Activated CD4-positive, alpha-beta memory T cell treated with anti-CD3 and anti-CD28 coated beads for 36 hours (primary cell): ENCODE measurements at places on chromosomes 13 and 19.
A peak's percentile ranks its signal among the peaks of the same experiment; 100 is the strongest.

- peaks cover 11% of the 10 kb centered on the region for H3K4me1 ChIP-seq
- DNase-seq, result no peak
- no peak overlapping the region for H3K27ac ChIP-seq
- no peak overlapping the region for H3K4me3 ChIP-seq
These were observed 276.4 kb downstream of the KCNRG start for GRCh38 chr13:50291611-50292010.

- DNase-seq, result no peak
- H3K27me3 ChIP-seq, result peaks cover 7% of the 10 kb centered on the region
- no peak overlapping the region for H3K27ac ChIP-seq
- H3K36me3 ChIP-seq, result no peaks in the 10 kb centered on the region
- no peak overlapping the region for H3K4me3 ChIP-seq
- H3K4me1 ChIP-seq, result no peaks in the 10 kb centered on the region
These were observed 250.0 kb downstream of the DNAJC15 start for GRCh38 chr13:43273362-43273761.

GRCh38 chr19:869245-870177 lies 10.0 kb downstream of the CFD start:
- no peak overlapping the region for H3K4me3 ChIP-seq
- no peak overlapping the region for H3K27ac ChIP-seq
- peaks cover 7% of the 10 kb centered on the region for H3K36me3 ChIP-seq
- peaks cover 9% of the 10 kb centered on the region for H3K4me1 ChIP-seq
- no peaks in the 10 kb centered on the region for H3K27me3 ChIP-seq
- no peak for DNase-seq

GRCh38 chr19:1836458-1837221 lies 11.6 kb downstream of the REXO1 start:
- peaks cover 2% of the 10 kb centered on the region for H3K36me3 ChIP-seq
- H3K4me3 ChIP-seq, result no peak overlapping the region
- no peak overlapping the region for H3K27ac ChIP-seq
- H3K4me1 ChIP-seq, result peaks cover 18% of the 10 kb centered on the region

DNA sequence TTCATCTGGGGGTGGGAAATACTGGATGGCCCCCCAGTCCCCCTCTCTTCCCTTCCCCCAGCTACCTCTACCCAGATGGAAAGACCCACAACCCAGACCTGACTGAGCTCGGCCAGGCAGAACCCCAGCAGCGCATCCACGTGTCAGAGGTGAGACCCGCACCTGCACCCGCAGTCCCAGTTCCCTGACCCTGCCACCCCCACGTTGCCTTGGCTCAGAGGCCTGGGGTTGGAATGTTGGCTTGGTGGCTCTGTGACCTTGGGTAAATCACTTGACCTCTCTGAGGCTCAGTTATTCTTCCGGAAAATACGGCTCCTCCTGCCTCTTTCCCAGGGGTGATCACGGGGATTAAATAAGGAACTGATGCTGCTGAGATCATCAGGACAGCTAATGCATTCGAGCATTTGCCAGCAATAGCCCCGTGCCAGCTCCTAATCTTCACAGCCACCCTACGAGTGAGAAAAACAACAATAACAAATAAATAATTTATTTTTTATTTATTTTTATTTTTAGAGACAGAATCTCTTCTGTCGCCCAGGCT lies 12.3 kb downstream of the CBLC start:
- DNase-seq, result no peak
- H3K4me1 ChIP-seq, result no peaks in the 10 kb centered on the region
- no peaks in the 10 kb centered on the region for H3K27me3 ChIP-seq

DNA sequence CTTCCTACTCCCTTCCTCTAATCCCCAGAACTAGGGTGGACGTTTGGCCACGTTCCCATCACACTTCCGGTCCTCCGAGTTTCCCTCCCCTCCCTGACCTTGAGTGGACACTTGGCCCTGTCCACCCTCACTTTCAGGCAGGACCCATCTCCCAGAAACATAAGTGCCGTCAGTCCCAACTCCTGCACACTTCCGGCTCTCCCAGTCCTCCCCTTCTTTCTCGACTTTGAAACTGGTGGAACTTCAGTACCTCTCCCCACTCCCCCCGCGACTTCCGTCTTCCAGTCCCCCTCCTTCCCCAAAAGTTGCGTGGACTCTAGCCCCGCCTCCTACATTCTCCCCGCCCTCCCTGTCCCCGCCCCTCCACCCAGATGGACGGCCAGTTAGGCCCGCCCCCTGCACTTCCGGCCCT lies 278 bp upstream of the ZNF274 start:
- H3K27ac ChIP-seq, result peak overlapping the region; percentile 99
- H3K27me3 ChIP-seq, result no peaks in the 10 kb centered on the region
- H3K36me3 ChIP-seq, result peaks cover 69% of the 10 kb centered on the region
- H3K4me1 ChIP-seq, result peaks cover 16% of the 10 kb centered on the region

DNA sequence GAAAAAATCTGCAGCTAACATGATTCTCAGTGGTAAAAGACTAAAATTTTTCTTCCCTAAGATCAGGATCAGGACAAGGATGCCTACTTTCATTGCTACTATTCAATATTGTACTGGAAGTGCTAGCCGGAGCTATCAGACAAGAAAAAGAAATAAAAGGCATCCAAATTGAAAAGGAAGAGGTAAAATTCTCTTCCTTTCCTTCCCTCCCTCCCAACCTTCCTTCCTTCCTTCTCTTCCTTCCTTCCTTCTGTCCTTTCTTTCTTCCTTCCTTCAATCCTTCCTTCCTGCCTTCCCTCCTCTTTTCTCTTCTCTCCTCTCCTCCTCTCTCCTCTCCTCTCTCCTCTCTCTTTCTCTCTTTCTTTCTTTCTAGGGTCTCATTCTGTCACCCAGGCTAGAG lies 26.7 kb upstream of the LRP3 start:
- H3K4me1 ChIP-seq, result peaks cover 1% of the 10 kb centered on the region
- no peak overlapping the region for H3K27ac ChIP-seq
- no peak overlapping the region for H3K4me3 ChIP-seq

- DNase-seq, result no peak
- no peaks in the 10 kb centered on the region for H3K4me1 ChIP-seq
- no peaks in the 10 kb centered on the region for H3K36me3 ChIP-seq
- H3K27me3 ChIP-seq, result no peaks in the 10 kb centered on the region
- no peak overlapping the region for H3K4me3 ChIP-seq
These were observed 1639.9 kb downstream of the EFNB2 start for GRCh38 chr13:104895521-104895920.

- peaks cover 7% of the 10 kb centered on the region for H3K36me3 ChIP-seq
- peaks cover 11% of the 10 kb centered on the region for H3K4me1 ChIP-seq
- H3K27me3 ChIP-seq, result no peaks in the 10 kb centered on the region
- H3K27ac ChIP-seq, result no peak overlapping the region
- DNase-seq, result no peak
- H3K4me3 ChIP-seq, result no peak overlapping the region
These were observed 121.1 kb upstream of the MYO16 start for GRCh38 chr13:108508263-108508662.

- H3K4me3 ChIP-seq, result no peak overlapping the region
- H3K36me3 ChIP-seq, result peaks cover 4% of the 10 kb centered on the region
- H3K27me3 ChIP-seq, result peaks cover 26% of the 10 kb centered on the region
- no peak overlapping the region for H3K27ac ChIP-seq
- peaks cover 14% of the 10 kb centered on the region for H3K4me1 ChIP-seq
These were observed 5.2 kb upstream of the MLNR start for GRCh38 chr13:49214917-49215376.

- no peaks in the 10 kb centered on the region for H3K27me3 ChIP-seq
- no peak overlapping the region for H3K27ac ChIP-seq
- no peaks in the 10 kb centered on the region for H3K4me1 ChIP-seq
- no peak overlapping the region for H3K4me3 ChIP-seq
These were observed 47.6 kb downstream of the N4BP2L2 start for GRCh38 chr13:32491028-32491427.

GRCh38 chr19:1945899-1946298 lies 4.9 kb downstream of the CSNK1G2 start:
- no peaks in the 10 kb centered on the region for H3K27me3 ChIP-seq
- no peak overlapping the region for H3K4me3 ChIP-seq
- H3K36me3 ChIP-seq, result peaks cover 9% of the 10 kb centered on the region
- DNase-seq, result peak; percentile 56
- H3K27ac ChIP-seq, result no peak overlapping the region
- peaks cover 35% of the 10 kb centered on the region for H3K4me1 ChIP-seq

GRCh38 chr13:52845766-52846566 lies 2.5 kb downstream of the PCDH8 start:
- H3K4me3 ChIP-seq, result no peak overlapping the region
- peak; percentile 63 for DNase-seq
- no peak overlapping the region for H3K27ac ChIP-seq
- peaks cover 27% of the 10 kb centered on the region for H3K4me1 ChIP-seq

DNA sequence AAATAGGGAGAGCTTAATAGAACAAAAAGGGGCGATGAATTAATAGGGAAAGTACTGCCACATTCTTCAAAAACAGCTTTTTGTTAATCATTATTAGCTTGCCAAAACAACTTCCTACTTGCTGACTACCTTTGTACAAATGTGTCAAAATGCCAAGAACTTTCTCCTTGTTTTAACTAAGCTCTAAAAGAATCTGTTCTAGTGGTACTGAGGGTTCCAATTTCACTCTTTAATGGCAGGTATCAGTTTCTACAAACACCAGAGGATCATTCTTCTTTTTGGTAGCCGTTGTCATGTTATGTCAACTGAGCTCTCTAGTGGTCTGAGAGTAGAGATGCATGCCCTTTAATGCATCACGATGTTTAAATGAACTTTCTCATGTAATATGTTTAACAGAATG lies 29.4 kb upstream of the FBXL3 start:
- no peaks in the 10 kb centered on the region for H3K27me3 ChIP-seq
- no peak overlapping the region for H3K27ac ChIP-seq
- no peak for DNase-seq
- peaks cover 37% of the 10 kb centered on the region for H3K36me3 ChIP-seq
- H3K4me3 ChIP-seq, result no peak overlapping the region

- no peaks in the 10 kb centered on the region for H3K27me3 ChIP-seq
- no peaks in the 10 kb centered on the region for H3K4me1 ChIP-seq
- H3K36me3 ChIP-seq, result no peaks in the 10 kb centered on the region
- H3K27ac ChIP-seq, result no peak overlapping the region
These were observed 88.7 kb downstream of the SCGB2B2 start for GRCh38 chr19:34588249-34588648.

GRCh38 chr19:35903550-35904179 lies 1.3 kb downstream of the HCST start:
- peaks cover 14% of the 10 kb centered on the region for H3K36me3 ChIP-seq
- H3K4me3 ChIP-seq, result peak overlapping the region; percentile 82
- H3K27me3 ChIP-seq, result no peaks in the 10 kb centered on the region
- H3K4me1 ChIP-seq, result peaks cover 44% of the 10 kb centered on the region
- peak overlapping the region; percentile 90 for H3K27ac ChIP-seq

DNA sequence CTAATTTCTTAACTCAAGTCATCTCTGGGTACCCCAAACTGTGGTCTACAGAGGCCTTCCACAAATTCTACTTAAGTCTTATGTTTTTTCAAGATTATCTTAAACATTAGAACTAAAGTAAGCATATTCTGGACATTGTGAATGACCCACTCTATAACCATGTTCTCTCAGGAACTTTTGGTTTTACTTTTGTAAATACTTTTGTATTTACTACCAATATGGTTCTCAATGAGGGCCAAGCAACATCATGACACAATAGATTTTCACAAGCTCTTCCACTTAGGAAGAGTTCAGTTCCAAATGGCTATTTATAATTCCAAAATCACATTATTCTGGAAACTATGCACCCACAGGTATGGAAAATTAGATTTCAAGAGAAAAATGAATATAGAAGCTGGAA lies 10.8 kb downstream of the DIAPH3 start:
- H3K36me3 ChIP-seq, result peaks cover 10% of the 10 kb centered on the region
- H3K27me3 ChIP-seq, result no peaks in the 10 kb centered on the region
- no peak overlapping the region for H3K4me3 ChIP-seq
- peaks cover 8% of the 10 kb centered on the region for H3K4me1 ChIP-seq
- no peak overlapping the region for H3K27ac ChIP-seq

DNA sequence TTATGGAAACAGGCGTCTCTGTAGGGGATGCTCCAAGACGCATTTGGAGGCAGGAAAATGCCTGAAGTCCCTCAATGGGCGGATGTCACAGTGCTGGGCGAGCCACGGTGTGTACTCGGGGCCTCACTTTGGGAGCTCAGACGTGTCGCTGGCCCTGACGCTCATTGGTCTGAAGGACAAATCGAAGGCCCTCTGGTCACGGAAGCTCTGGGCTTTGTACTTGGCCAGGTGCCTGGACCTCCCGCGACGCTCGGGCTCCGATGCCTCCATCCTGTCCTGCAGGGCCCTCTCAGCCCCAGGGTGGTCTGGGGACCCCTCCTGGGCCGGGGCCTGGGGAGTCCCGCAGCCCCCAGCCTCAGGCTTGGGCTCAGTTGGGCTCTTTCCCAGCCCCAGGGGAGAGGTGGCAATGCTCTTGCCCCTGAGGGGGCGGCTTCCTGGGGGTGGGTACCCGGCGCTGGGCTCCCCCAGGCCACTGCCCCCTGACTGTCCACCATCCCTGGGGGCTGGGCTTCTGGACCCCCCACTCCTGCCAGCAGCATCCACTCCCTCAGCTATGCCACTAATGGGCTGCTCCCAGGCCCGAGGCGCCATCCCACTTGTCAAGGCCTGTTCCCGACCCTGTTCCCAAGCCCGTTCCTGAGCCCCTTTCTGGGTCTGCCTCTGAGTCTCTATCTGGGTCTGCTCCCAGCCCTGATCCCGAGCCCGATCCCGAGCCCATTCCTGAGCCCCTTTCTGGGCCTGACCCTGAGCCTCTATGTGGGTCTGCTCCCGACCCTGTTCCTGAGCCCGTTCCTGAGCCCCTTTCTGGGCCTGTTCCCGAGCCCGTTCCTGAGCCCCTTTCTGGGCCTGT lies 39.5 kb upstream of the GRTP1 start:
- H3K4me3 ChIP-seq, result no peak overlapping the region
- H3K36me3 ChIP-seq, result no peaks in the 10 kb centered on the region
- H3K27me3 ChIP-seq, result peaks cover 4% of the 10 kb centered on the region
- H3K27ac ChIP-seq, result no peak overlapping the region

GRCh38 chr13:41006978-41007743 lies 12.0 kb downstream of the ELF1 start:
- peaks cover 68% of the 10 kb centered on the region for H3K4me1 ChIP-seq
- no peak for DNase-seq
- H3K27ac ChIP-seq, result peak overlapping the region; percentile 83
- H3K36me3 ChIP-seq, result peaks cover 11% of the 10 kb centered on the region
- peak overlapping the region; percentile 63 for H3K4me3 ChIP-seq

DNA sequence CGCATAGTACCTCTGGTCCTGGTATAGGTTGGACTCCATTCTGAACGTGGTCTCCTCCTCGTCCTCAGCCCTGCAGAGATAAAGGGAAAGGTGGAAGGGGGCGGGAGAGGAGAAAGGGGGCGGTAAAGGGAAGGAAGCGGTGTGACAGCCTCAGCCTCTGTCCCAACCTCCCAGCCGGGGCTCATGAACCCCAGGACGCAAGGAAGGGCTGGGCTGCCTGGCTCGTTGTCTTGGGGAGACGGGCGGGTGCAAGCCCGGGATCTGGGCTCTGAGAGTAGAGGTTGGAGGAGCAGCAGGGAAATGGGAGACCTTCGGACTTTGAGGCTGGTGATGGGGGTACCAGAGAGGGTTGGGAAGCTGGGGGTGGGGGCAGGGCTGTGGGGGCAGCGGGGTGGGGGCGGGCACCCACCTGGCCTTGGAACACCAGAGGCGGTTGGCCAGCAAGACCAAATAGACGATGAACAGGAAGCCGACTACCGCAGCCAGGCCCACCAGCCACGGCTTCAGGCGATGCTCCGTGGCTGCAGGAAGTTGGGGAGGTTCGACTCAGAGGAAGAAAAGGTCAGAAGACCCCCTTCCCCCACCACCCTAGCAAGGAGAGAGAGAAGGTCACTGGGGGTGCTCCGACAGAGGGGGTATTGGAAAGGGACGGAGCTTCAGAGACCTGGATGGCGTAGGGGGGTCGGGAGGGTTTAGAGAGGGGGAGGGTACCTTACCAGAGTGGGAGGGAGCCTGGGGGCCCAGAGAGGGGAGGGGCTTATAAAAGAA lies 1.7 kb downstream of the SMIM24 start:
- peaks cover 7% of the 10 kb centered on the region for H3K4me1 ChIP-seq
- no peak overlapping the region for H3K4me3 ChIP-seq
- DNase-seq, result peak; percentile 16
- H3K36me3 ChIP-seq, result no peaks in the 10 kb centered on the region
- peaks cover 2% of the 10 kb centered on the region for H3K27me3 ChIP-seq
- H3K27ac ChIP-seq, result no peak overlapping the region
